Stimulated activated CD4-positive, alpha-beta T cell treated with anti-CD3 and anti-CD28 coated beads, Interleukin-1b, Interleukin-23, amount 100 ng/mL, for 1 hour (primary cell): ENCODE measurements at places on chromosomes 2 and 18.

DNA sequence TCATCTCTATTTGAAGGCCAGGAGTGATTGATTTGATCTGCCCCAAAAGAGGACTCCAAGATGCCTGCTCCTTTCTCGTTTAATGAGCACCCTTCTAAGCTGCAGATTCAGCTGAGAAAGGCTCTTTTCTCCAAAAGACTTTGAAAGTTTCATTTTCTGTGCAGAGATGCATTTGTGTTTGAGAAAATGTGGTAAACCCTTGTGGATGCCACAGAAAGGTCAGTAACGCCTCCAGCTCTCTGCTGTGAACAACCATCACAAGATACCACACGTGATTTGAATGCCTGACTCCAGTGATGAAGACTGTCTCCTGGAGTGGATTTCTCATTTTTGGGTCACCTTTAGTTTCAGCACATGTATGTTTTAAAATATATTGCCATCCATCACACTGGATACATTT is 35.0 kb upstream of the CCDC85A start:
- no peak for DNase-seq

- DNase-seq: no peak
These were observed 25.2 kb upstream of the TAF1B start for GRCh38 chr2:9818097-9818496.

- DNase-seq: no peak
These were observed 45.1 kb downstream of the LCLAT1 start for GRCh38 chr2:30492185-30492584.

- no peak for DNase-seq
These were observed 464.2 kb upstream of the NRP2 start for GRCh38 chr2:205218056-205218455.

DNA sequence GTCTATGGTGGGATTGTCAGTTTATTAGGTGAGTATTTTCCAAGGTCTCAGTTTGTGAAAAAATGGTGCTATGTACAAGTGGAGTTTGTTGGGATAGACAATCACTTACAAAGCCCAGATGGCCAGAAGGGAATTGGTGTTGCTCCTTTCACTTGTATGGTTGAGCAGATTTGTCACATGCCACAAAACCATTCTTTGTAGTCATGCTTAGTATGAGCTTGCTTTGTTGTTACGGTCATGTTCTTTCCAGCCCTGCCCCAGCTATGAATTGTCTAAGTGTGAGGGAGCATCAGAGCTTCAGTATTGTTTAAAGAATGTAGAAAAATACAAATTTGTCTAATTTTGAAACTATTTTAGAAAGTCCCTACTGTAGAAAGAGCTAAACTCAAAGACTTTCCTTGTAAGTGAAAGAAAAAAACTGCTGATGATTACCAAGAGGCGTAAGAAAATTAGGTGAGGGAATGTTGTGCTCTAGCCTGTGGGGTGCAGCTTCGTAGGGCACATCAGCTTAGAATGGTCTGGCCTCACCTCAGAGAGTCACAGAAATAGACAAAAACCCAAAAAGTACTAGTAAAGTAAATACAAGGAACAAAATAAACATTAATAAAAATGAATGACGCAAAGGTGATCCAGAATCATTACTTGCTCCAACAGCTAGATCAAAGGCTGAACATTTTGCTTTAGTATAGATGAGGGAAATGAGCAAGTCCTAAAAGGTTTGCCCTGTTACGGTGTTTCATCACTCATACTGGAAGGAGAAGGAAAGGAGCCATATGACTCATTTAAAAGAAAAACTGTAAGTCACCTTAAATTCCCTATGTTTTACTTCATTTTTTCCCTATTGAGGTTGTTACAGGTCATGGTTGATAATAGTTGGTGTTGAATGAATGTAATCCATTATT is 9.2 kb downstream of the TGIF1 start:
- no peak for DNase-seq

GRCh38 chr2:74052732-74053710 is 68.3 kb downstream of the TET3 start:
- DNase-seq: no peak

- no peak for DNase-seq
These were observed 118.4 kb downstream of the ALK start for GRCh38 chr2:29802986-29803385.

DNA sequence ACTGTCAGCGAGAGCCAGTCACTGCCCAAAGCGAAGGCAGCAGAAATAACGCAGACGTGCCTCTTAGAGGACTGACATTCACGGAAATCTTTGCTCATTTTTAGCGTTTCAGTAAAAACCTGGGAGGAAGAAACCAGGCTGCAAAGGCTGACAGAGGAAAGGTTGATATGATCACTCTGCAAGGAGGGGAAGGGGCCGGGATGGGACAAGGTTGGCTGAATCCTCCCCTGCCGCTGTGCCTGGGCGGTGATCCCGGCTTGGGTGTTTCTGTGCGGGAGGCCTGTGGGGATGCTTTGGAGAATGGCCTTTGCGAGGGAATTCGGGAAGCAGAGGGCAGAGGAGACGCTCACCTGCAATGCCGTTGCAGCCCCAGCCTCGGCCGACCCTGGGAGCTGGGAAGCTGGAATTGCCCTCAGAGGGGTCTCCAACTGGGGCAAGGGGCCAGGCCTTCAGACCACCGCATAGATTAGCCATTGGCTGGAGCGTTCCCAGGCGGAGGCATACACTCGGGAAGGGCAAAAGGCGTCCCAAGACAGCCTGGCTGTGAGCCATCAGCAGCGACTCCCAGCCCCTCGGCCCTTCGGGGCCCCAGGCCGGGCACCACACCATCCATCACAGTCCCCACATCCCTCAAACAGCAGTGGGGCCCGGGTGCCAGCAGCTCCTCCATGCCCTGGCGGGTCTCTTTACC is 111.7 kb upstream of the GPC1 start:
- no peak for DNase-seq

DNA sequence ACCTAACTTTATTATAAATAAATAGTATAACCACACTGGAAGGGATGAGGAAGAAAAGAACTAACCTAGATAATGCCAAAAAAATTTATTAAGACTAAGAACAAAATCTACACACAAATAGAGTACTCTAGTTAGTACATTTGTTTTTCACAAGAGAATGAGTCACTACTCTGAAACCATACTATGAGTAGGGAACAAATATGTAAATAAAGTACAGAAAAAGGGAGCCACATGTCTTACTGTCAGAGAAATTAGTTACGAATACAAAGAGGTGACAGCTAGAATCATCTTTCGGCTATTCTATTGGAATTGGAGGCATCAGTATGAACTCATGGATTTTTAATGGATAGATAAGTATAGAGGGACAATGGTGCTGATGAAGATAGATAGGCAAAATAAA is 150.5 kb downstream of the COPS8 start:
- no peak for DNase-seq

DNA sequence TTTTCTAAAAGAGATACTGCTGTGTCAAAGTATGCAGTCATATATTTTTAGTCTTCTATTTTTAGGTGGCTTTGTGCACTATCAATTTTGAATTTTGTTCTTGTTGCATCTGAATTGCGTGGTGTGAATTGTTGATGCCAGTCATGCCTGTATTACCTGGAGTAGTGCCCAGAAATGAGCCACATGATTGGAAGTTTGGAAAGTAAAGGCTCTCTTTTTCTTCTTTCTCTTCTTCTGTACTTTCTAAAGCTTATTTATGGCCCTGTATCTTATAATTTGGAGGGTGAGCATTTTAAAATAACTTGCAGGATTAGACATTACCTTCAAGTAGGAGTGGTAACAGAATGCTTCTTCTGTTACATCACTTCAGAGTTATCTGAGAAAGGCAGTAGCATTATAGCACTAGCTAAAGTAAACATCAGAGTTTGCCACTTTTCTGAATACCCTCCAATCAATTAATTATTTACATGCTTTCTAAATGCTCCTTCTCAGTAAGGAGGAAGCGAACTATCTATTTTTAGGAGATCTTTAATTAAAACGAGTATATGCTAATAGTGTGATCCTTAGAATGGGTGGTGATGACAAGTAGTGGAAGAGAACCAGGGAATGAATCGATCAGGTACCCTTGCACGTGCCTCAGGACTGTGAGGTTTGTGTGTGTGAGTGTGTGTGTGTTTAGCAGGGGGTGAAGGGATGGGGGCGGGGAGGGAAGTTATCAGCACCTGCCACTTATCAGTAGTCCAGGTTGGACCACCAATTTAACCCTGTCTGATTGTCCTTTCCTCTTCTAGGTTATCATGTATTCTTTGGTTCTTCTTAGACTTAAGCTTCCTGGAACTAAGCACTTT is 112.5 kb downstream of the MAP3K20 start:
- no peak for DNase-seq

- no peak for DNase-seq
These were observed 83.0 kb downstream of the NPAS2 start for GRCh38 chr2:100902817-100903405.

GRCh38 chr2:27041752-27042151 is 9.0 kb downstream of the TMEM214 start:
- no peak for DNase-seq

GRCh38 chr2:224086226-224086914 is 47.3 kb upstream of the SERPINE2 start:
- no peak for DNase-seq

GRCh38 chr18:36527051-36527450 is 229.5 kb downstream of the FHOD3 start:
- no peak for DNase-seq

- DNase-seq: no peak
These were observed 59.6 kb downstream of the NCK2 start for GRCh38 chr2:105804266-105804665.

DNA sequence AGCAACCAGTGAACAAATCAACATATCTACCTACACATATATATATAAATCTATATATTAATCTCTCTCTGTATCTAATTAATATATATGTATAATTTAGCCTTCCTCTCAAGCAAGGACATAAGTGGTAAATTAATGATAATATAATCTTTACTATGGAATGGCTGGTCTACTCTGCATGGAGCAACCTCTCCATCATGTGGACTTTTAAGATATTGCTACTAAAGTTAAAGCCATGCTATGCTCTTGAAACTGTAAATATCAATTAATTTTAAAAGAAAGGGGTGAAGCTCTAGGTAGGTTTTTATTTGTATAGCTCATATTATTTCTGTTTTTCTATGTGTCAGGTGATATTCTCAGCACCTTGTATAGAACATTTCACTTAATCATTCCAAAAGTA is 147.0 kb downstream of the PPP1R1C start:
- DNase-seq: no peak

- DNase-seq: no peak
These were observed 30.1 kb upstream of the LIPG start for GRCh38 chr18:49531678-49532153.

GRCh38 chr2:71643674-71644357 is 190.5 kb downstream of the DYSF start:
- DNase-seq: no peak

GRCh38 chr2:235026649-235027557 is 75.1 kb downstream of the SH3BP4 start:
- no peak for DNase-seq

DNA sequence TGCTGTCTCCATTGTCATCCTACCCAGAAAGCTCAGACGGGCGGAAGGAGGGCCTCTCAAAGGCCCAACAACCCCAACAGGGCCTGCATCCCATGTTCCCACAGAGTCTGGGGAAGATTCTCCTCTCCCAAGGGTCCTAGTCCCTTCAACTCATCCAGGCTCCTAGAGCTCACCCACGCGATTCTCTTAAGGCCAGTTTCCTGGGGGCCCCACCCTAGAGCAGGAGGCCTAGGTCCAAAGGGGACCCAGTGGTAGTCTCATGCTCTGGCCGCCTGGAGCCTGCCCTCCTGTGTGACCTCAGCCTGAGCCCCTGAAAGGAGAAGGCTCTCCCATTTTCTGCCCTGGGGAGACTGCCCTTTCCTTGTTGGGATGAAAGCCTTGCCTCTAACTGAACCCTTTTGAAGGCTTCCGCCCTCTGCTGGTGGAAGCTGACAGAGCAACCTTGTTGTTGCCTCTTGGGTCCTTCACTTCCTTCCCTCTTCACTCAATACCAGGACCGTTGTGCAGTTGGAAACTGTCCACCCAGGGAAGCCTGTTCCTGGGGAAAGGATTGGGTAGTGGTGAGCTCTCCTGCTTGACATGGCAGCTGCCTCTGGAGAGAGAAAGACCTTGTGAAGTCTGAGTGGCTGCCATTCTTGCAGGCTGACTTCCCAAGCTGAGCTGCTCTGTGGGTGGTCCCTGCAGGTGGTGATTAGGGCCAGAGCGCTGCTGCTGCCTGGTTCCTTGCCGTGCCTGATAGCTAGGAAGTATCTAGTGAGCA is 86.0 kb upstream of the ALPP start:
- no peak for DNase-seq

- DNase-seq: no peak
These were observed 85.7 kb downstream of the INHBB start for GRCh38 chr2:120431386-120432292.

GRCh38 chr2:134253117-134253704 is 661 bp upstream of the MGAT5 start:
- DNase-seq: no peak

- DNase-seq: no peak
These were observed 144.9 kb downstream of the KCTD1 start for GRCh38 chr18:26403491-26403890.

GRCh38 chr2:7861910-7862702 is 819.8 kb upstream of the ID2 start:
- DNase-seq: no peak

GRCh38 chr18:8778386-8778785 is 73.0 kb downstream of the MTCL1 start:
- no peak for DNase-seq

DNA sequence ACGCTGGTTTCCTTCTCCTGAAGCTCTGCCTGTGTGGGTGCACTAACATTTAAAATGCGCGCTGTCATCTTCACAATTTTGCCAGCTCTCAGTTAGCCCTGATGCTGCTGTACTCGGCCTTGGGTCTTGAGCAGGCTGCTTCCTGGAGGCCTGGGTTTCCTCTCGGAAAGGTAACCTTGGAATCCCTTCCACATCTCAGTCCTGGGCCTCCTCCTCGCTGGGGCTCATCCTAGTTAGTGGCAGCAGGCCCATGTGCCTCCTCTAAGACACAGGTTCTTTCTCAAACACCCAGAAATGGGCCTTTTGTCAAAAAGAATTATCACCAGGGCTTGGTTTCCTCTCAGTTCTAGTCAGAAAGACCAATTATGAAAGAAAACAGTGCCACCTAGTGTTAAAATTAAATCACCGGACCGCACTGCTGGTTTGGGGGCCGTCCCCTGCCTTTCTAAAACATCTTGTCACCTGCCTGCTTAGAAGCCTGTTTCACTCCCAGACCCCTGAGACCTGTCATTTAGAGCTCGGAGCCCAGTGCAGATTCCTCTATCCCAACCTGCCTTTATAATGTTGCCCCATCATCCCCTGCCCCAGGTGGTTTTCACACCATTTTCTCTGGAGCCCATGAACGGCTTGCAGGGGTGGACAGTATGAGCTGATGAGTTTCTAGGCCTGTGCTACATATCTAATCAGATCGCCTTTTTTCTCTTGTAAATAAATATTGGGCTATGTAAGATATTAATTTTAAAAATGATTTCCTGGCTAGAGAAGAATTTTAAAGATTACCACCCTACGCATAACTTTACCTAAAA is 42.4 kb downstream of the HK2 start:
- DNase-seq: peak; percentile 17
